Activated CD8-positive, alpha-beta memory T cell treated with anti-CD3 and anti-CD28 coated beads for 48 hours (primary cell): ENCODE measurements at places on chromosomes 3 and 15.

- DNase-seq, result no peak
Observed at GRCh38 chr3:126925411-126926171, 57.3 kb upstream of the PLXNA1 start.

DNA sequence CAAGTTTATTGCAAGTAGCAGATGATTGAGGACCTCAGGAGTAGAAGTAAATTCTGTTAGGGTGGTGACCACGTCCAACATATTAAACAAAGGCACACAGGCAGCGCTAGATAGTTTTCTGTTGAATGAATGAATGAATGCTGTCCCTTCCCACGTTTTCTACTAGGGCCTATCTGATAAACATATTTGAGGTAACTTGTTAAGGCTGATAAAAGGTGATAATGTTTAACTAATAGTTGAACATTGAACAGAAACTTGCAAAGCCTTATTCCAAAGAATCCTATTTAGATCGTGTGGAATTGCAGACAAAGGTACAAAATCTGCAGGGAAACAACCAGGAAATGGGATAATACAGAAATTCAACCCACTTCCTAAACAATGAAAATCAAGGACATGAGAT, 559.5 kb upstream of the SEMA6D start:
- no peak for DNase-seq

- no peak for DNase-seq
Observed at GRCh38 chr15:70557521-70558258, 205.7 kb downstream of the UACA start.

DNA sequence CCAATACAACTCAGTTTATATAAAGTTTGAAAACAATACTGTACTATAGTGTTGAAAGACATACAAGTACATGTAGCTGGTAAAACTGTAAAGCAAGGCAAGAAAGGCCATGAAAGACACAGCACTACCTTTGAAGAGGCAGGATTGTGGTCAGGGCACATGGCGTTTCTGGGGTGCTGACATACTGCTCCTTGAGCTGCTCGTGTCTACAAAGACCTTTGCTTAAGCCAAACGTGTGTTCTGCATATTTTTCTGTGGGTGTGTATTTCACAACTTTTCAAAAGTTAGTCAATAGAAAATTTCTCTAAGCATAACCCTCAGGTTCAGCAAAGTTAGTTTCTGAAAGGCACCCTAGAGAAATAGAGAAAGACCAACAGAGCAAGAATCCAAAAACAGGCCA, 14.1 kb upstream of the TOPAZ1 start:
- DNase-seq, result no peak

- DNase-seq, result no peak
Observed at GRCh38 chr3:5112043-5112442, 10.0 kb upstream of the ARL8B start.

GRCh38 chr3:65778968-65779367, 259.8 kb downstream of the MAGI1 start:
- DNase-seq, result no peak

- no peak for DNase-seq
Observed at GRCh38 chr15:29134641-29135308, 134.8 kb downstream of the NSMCE3 start.

- DNase-seq, result no peak
Observed at GRCh38 chr15:91356083-91356482, 256.0 kb downstream of the SV2B start.

DNA sequence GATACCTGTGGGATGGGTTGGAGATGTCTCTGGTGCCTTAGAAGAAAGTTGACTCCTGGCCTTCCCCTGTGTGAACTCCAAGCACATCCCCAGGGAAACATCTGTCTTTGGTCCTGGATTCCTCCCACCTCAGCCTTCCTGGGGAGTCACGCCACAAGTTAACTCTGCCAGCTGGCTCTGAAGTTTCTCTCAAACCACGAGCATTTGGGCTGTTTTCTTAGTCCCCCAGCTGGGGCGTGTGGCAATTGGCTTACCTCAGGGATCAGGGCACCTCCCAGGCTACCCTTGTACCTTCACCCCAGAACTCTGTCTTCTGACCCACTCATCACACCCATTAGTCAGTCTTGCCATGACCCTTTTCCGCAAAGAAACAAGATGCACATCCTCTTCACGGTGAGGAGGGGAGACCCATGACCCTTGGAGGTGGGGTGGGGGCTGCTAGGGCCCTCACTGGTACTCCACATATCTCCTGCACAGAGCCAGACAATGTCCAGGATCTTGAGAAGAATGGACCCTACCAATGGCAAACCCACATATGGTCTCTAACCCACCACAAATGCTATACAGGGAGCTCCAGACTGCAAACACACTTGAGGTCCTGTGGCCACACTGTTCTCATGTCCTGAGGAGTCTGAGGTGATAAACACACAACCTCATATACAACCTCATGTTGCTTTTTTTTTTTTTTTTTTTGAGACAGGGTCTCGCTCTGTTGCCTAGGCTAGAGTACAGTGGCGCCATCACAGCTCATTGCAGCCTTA, 3.9 kb downstream of the NEIL1 start:
- DNase-seq, result no peak

- no peak for DNase-seq
Observed at GRCh38 chr3:46897829-46898320, 20.4 kb downstream of the PTH1R start.
